ENCODE measurements at places on chromosomes 1 and 21. TPM values are rescaled to one million over a fixed set of nuclear protein-coding genes. Genes with fewer than 3 reads are reported as not detected.

C1orf226 gene
- total RNA-seq, result 3.7 TPM

PYHIN1 gene
- total RNA-seq, result not detected

CR2 gene
- not detected for total RNA-seq

WNT4 gene
- total RNA-seq, result 0.58 TPM

BRDT gene
- total RNA-seq, result not detected

USP1 gene
- total RNA-seq, result 26.4 TPM

CFH gene
- 0.89 TPM for total RNA-seq

ITGB2 gene
- total RNA-seq, result 9.1 TPM

FCGR3A gene
- total RNA-seq, result not detected

TTC34 gene
- total RNA-seq, result under 0.01 TPM

NUAK2 gene
- 139 TPM for total RNA-seq

PRR9 gene
- not detected for total RNA-seq

AADACL3 gene
- not detected for total RNA-seq

FAM72D gene
- 1.5 TPM for total RNA-seq

ARHGAP29 gene
- total RNA-seq, result 82.3 TPM

GRHL3 gene
- total RNA-seq, result 12.5 TPM

GJA8 gene
- total RNA-seq, result not detected

CXADR gene
- total RNA-seq, result 40.5 TPM

ADAM30 gene
- not detected for total RNA-seq

LMX1A gene
- total RNA-seq, result not detected

CCDC24 gene
- total RNA-seq, result 4.4 TPM

CDC42 gene
- 327 TPM for total RNA-seq

KLHL21 gene
- total RNA-seq, result 69.5 TPM

TOMM40L gene
- total RNA-seq, result 8.0 TPM

HEYL gene
- 4.8 TPM for total RNA-seq

UBIAD1 gene
- total RNA-seq, result 10.9 TPM

CD160 gene
- not detected for total RNA-seq

LGALS8 gene
- 62.0 TPM for total RNA-seq

CNR2 gene
- not detected for total RNA-seq

IVL gene
- 1.2 TPM for total RNA-seq

GUCA2A gene
- not detected for total RNA-seq

CHML gene
- total RNA-seq, result 20.5 TPM

AHDC1 gene
- 30.8 TPM for total RNA-seq

VWA5B1 gene
- 0.14 TPM for total RNA-seq

MACO1 gene
- 22.7 TPM for total RNA-seq

LYPD8 gene
- total RNA-seq, result not detected

CD244 gene
- not detected for total RNA-seq

ASCL5 gene
- not detected for total RNA-seq

MASP2 gene
- total RNA-seq, result not detected

DTL gene
- total RNA-seq, result 5.1 TPM

SOX13 gene
- 8.2 TPM for total RNA-seq

HSD3B1 gene
- not detected for total RNA-seq

FNBP1L gene
- total RNA-seq, result 68.9 TPM

SH2D2A gene
- 2.3 TPM for total RNA-seq

RGS8 gene
- total RNA-seq, result not detected

CD84 gene
- total RNA-seq, result not detected

CD52 gene
- 1.2 TPM for total RNA-seq

TBX15 gene
- total RNA-seq, result 0.21 TPM

RHEX gene
- total RNA-seq, result 0.82 TPM

HSD3B2 gene
- total RNA-seq, result not detected

OSCP1 gene
- 11.3 TPM for total RNA-seq
